Activated naive CD4-positive, alpha-beta T cell treated with Interleukin-2 at 50 U/mL for 16 hours (primary cell): ENCODE measurements at places on chromosomes 12 and 14.

GRCh38 chr14:58942516-58942915 lies 246.0 kb upstream of the DAAM1 start:
- DNase-seq, result no peak

DNA sequence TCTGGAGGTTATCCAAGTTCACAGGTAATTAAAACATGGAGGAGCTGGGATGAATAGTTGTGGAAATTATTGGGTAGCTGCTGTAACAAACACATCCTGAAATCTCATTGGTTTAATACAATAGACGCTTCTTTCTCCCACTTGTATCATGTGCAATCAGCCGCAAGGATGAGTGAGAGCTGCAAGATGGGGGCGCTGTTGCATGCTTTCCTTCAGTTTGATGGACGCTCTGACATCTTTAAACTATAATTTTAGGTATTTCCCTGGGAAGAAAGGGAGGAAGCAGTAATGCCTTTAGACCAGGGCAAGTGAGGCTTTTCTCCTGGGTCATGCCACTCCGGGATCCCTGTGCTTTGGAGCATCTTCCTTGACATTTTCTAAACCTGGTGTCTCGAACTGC lies 178.7 kb downstream of the PAWR start:
- no peak for DNase-seq

- DNase-seq, result no peak
Observed at GRCh38 chr12:89064780-89065179, 287.5 kb downstream of the DUSP6 start.

DNA sequence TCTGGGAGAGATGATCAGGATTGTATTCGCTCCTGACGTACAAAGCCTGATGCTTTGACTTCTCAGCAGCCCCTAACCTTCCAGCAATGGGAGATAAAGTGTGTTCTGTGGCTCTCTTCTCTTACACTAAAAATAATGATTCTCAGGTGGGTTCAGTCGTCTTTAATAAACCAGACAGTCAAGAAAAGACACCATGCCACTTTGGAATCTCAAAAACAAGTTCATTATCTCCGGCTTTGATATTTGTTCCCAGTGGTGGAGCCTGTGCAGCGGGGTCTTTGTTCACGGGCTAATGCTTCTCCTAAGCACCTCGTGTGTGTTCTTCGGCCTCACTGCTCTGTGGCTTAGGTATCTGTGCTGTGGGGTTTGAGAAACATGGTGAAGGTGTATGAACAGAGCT lies 1.6 kb downstream of the ACVR1B start:
- no peak for DNase-seq

- DNase-seq, result no peak
Observed at GRCh38 chr14:56490379-56490778, 89.2 kb upstream of the TMEM260 start.
